Muscle of leg (tissue), 16 donors: ENCODE measurements at places on chromosomes 13 and 19. TPM values are rescaled to one million over a fixed set of nuclear protein-coding genes. Genes with fewer than 3 reads are reported as not detected.
A peak's percentile ranks its signal among the peaks of the same experiment; 100 is the strongest.

- peaks cover 27% of the 10 kb centered on the region for H3K4me1 ChIP-seq
- peaks cover 7% of the 10 kb centered on the region for H3K27me3 ChIP-seq
- no peaks in the 10 kb centered on the region for H3K36me3 ChIP-seq
- H3K4me3 ChIP-seq = peak overlapping the region; percentile 47
These were observed 103.9 kb downstream of the GADD45B start for GRCh38 chr19:2579678-2580280.

- H3K4me1 ChIP-seq = peaks cover 15% of the 10 kb centered on the region
- H3K27ac ChIP-seq = no peak overlapping the region
- H3K36me3 ChIP-seq = no peaks in the 10 kb centered on the region
- peak; percentile 6 for DNase-seq
- H3K27me3 ChIP-seq = no peaks in the 10 kb centered on the region
These were observed 59.5 kb downstream of the IER2 start for GRCh38 chr19:13209484-13210338.

- H3K4me1 ChIP-seq = no peaks in the 10 kb centered on the region
- DNase-seq = no peak
- H3K27me3 ChIP-seq = no peaks in the 10 kb centered on the region
These were observed 2086.1 kb upstream of the PCDH20 start for GRCh38 chr13:63501702-63502101.

- H3K27me3 ChIP-seq = no peaks in the 10 kb centered on the region
- H3K4me1 ChIP-seq = no peaks in the 10 kb centered on the region
- H3K4me3 ChIP-seq = no peak overlapping the region
These were observed 376.6 kb downstream of the PCDH9 start for GRCh38 chr13:66853564-66853963.

DNA sequence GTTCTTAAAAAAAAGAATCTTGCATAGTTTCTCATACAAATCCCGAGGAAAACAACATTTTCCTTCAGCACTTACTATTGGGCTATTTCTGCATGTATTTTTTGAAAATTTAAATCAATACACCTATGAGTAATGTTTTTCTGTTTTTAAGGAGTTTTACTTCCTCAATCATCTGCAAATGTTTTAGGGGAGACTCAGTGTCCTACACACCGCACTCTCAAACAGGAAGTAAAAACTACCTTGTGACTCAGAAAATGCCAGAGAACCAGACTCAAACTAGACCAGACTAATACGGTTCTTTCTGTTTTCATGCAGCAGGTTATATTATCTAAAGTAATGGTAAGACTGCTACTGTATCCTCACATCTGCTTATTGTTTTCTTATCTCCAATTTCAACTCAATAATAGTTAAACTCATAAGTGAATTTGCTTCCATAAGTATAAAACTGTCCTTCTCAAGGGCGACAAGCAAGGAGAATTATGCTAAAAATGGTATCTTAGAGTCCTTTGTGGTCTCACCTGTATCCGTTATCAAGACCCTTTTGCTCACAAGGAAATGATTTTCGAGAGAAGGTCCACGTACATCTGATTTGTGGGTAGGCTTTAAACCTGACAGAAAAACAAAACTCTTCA is 52.5 kb downstream of the FLT3 start:
- no peak overlapping the region for H3K27ac ChIP-seq
- H3K36me3 ChIP-seq = no peaks in the 10 kb centered on the region
- peak; percentile 10 for DNase-seq
- H3K27me3 ChIP-seq = no peaks in the 10 kb centered on the region
- H3K4me3 ChIP-seq = no peak overlapping the region
- H3K4me1 ChIP-seq = no peaks in the 10 kb centered on the region

- H3K4me3 ChIP-seq = no peak overlapping the region
- DNase-seq = no peak
- no peak overlapping the region for H3K27ac ChIP-seq
- no peaks in the 10 kb centered on the region for H3K4me1 ChIP-seq
- H3K27me3 ChIP-seq = no peaks in the 10 kb centered on the region
- H3K36me3 ChIP-seq = no peaks in the 10 kb centered on the region
These were observed 7.8 kb downstream of the ZSCAN5B start for GRCh38 chr19:56189785-56190184.

DNA sequence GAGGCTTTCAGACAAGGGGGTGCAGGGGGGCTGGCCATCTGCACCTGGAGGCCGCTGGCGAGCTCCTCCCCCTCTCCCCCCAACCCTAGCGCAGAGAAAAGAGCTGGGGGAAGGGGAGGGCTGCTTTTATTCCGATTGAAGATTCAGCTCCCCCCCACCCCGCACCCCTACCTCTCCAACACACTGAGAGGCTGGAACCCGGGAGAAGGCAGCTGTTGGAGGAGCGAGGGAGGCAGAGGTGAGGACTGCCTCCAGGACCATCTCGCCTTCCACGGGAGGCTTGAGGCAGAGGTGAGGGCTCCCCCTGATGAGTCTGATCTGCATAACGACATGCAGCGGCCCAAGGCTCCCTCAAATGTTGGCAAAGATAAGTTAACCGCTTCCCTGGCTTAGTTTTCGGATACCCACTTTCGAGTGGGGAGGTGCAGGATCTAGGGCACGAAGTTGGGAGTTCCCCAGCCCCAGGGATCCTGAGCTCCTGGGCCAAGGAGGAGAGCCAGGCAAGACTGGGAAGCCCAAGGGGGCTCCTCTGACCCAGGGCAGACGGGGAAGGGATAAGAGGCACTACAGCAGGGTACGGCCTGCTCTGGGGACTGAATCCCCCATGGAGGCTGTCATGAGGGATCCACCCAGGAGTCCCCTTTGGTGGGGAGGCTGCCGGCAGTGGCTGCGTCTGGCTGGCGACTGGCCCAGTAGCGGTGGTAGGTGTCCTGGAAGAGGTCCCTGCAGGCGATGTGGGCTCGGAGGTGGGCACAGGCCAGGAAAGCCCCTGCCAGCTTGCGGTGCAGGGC is 1.2 kb upstream of the NUMBL start:
- H3K4me1 ChIP-seq = peaks cover 55% of the 10 kb centered on the region
- peak overlapping the region; percentile 52 for H3K4me3 ChIP-seq
- DNase-seq = peak; percentile 29
- H3K27me3 ChIP-seq = no peaks in the 10 kb centered on the region
- peaks cover 40% of the 10 kb centered on the region for H3K36me3 ChIP-seq

DNA sequence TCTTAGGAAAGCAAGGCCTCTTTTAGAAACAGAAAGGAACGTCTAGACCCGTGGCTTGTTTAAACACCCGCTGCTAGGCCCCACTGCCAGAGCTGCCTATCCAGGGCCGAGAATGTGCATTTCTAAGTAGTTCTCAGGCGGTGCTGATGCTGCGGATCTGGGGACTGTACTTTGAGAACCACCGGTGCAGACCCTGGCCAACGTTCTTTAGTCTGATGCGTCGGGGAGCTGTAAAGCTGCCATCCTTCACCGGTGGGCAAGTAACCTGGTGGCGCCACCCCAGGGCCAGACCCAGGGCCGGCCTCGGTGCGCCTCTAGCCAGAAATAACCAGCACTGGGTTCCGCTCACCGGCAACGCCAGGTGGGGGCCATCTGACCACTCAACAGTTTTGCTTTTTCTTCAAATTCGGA is 47.1 kb downstream of the TGDS start:
- peak overlapping the region; percentile 97 for H3K27ac ChIP-seq
- peaks cover 7% of the 10 kb centered on the region for H3K4me1 ChIP-seq
- peak; percentile 55 for DNase-seq
- H3K27me3 ChIP-seq = no peaks in the 10 kb centered on the region

- DNase-seq = no peak
- no peak overlapping the region for H3K4me3 ChIP-seq
- no peaks in the 10 kb centered on the region for H3K27me3 ChIP-seq
- H3K36me3 ChIP-seq = peaks cover 20% of the 10 kb centered on the region
- H3K4me1 ChIP-seq = peaks cover 58% of the 10 kb centered on the region
These were observed 37.1 kb upstream of the ISYNA1 start for GRCh38 chr19:18475004-18475453.

DNA sequence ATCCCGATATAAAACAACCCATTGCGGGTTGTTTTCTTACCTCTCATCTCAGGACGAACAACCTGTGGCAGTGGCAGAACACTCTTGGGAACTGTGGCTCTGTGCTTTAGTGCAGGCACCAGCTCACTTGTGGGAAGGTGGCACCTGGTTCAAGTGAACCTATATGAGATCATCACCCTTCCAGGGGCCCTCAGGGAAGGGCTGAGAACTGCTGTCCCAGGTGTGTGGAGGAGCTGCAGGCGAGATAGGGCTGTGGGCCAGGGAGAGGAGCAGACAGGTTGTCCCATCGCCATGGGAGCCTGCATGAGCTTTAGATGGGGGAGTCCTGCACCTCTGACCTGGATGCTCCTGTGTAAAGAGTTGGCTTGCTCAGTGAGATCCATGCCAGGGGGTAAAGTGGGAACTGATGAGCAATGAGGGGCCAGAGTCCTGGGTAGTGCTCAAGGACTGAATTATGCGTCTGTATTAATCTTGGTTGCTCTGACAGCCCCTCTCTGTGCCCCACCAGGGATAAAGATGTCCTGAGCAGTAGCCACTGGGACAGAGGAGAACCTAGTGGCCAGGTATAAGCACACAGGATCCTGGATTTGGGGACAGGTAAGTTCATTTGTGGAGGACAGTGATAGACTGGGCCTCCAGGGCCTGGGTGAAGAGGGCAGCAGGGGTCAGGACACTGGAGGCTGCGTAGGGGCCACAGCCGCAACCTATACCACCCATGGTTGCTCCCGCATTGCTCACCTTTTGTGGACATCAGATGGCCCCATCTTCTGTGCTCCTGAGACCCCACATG is 8.7 kb downstream of the CEACAM4 start:
- H3K36me3 ChIP-seq = no peaks in the 10 kb centered on the region
- no peak for DNase-seq
- no peaks in the 10 kb centered on the region for H3K27me3 ChIP-seq
- no peak overlapping the region for H3K27ac ChIP-seq
- H3K4me1 ChIP-seq = no peaks in the 10 kb centered on the region
- no peak overlapping the region for H3K4me3 ChIP-seq

GRCh38 chr19:38304352-38304865 is 358 bp downstream of the C19orf33 start:
- H3K27ac ChIP-seq = no peak overlapping the region
- H3K4me3 ChIP-seq = no peak overlapping the region
- no peaks in the 10 kb centered on the region for H3K4me1 ChIP-seq
- no peak for DNase-seq
- H3K36me3 ChIP-seq = peaks cover 29% of the 10 kb centered on the region

DNA sequence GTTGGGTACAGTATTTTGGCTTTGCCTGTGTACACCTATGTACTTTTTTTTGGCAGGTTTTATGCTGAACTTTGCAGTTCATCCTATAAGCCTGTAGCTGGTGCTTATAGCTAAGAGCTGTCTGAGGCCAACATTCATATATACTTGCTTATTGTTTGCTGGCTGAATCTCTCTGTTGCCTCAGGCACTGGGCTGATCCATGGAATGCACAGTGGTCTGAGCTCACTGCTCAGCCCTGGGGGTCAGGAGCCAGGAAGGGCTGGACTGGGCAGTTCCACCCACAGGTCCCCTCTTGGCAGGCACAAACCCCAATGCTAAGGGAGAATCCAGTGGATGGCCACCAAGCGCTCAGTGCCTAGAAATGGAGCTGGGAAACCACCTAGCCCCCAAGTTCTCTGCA is 308.7 kb downstream of the MYO16 start:
- no peaks in the 10 kb centered on the region for H3K4me1 ChIP-seq
- no peak overlapping the region for H3K4me3 ChIP-seq
- no peak overlapping the region for H3K27ac ChIP-seq
- H3K36me3 ChIP-seq = no peaks in the 10 kb centered on the region
- no peaks in the 10 kb centered on the region for H3K27me3 ChIP-seq
- no peak for DNase-seq

GRCh38 chr13:40388617-40389016 is 277.8 kb downstream of the FOXO1 start:
- no peak overlapping the region for H3K27ac ChIP-seq
- H3K27me3 ChIP-seq = peaks cover 2% of the 10 kb centered on the region
- H3K36me3 ChIP-seq = no peaks in the 10 kb centered on the region
- DNase-seq = no peak

DNA sequence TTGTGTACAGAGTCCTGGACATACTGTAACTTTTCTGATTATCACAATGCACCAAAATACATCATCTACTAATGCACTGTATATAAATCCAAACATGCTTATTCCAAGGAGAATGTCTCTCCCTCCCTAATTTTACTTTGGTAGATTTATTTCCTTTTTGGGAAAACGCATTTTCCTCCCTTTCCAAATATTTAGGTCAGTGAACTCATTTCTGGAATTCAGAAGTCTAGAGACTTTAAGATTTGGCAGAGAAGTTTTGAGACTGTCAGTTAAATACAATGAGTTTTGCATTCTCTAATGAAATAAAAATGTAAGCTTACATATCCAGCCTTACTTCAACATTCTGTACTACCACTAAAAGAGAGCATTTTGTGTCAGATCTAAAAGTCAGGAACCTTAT is 165.8 kb upstream of the EDNRB start:
- H3K4me1 ChIP-seq = peaks cover 4% of the 10 kb centered on the region
- no peaks in the 10 kb centered on the region for H3K36me3 ChIP-seq
- peak overlapping the region; percentile 1 for H3K27ac ChIP-seq
- DNase-seq = peak; percentile 94

GRCh38 chr13:35630551-35631275 is 154.2 kb upstream of the MAB21L1 start:
- no peaks in the 10 kb centered on the region for H3K36me3 ChIP-seq
- H3K27me3 ChIP-seq = no peaks in the 10 kb centered on the region
- DNase-seq = peak; percentile 77
- no peak overlapping the region for H3K27ac ChIP-seq
- H3K4me3 ChIP-seq = no peak overlapping the region

DNA sequence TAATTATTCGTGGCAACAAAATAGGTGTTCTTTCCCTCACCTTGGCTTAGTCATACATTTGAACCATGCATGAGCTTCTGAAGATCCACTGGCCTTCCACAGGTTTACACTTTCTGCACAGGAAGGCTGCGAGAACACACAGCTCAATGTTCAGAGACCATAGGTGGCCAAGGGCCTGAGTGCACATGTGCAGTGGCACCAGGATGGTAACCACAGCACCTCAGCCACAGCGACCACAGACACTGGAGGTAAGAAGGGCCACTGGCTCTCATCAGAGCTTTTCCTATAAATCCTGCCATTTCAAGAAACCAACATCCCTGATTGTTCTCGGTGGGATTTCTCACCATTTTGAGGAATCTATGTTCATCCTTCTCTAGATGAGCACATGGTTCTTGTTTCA is 1.6 kb downstream of the DCLK1 start:
- peaks cover 16% of the 10 kb centered on the region for H3K4me1 ChIP-seq
- no peak for DNase-seq
- peak overlapping the region; percentile 52 for H3K4me3 ChIP-seq
- H3K36me3 ChIP-seq = peaks cover 8% of the 10 kb centered on the region
- no peak overlapping the region for H3K27ac ChIP-seq

- no peaks in the 10 kb centered on the region for H3K27me3 ChIP-seq
- H3K27ac ChIP-seq = no peak overlapping the region
- no peaks in the 10 kb centered on the region for H3K36me3 ChIP-seq
- peaks cover 2% of the 10 kb centered on the region for H3K4me1 ChIP-seq
- no peak overlapping the region for H3K4me3 ChIP-seq
These were observed 15.4 kb upstream of the FAM216B start for GRCh38 chr13:42766016-42766415.

- H3K27ac ChIP-seq = no peak overlapping the region
- H3K36me3 ChIP-seq = no peaks in the 10 kb centered on the region
- H3K4me3 ChIP-seq = no peak overlapping the region
- peak; percentile 2 for DNase-seq
These were observed 24.7 kb upstream of the ZC3H13 start for GRCh38 chr13:46077265-46077664.

SIGLEC8 gene
- 0.07 TPM for polyA plus RNA-seq

DNAAF3 gene
- polyA plus RNA-seq = 1.1 TPM

PLPP2 gene
- polyA plus RNA-seq = 0.41 TPM

PRR19 gene
- 0.87 TPM for polyA plus RNA-seq

CACNG8 gene
- 0.61 TPM for polyA plus RNA-seq

MISP3 gene
- polyA plus RNA-seq = 0.65 TPM
